H7 (cell line): ENCODE measurements at places on chromosomes 2 and 18. TPM values are rescaled to one million over a fixed set of nuclear protein-coding genes. Genes with fewer than 3 reads are reported as not detected.

DNA sequence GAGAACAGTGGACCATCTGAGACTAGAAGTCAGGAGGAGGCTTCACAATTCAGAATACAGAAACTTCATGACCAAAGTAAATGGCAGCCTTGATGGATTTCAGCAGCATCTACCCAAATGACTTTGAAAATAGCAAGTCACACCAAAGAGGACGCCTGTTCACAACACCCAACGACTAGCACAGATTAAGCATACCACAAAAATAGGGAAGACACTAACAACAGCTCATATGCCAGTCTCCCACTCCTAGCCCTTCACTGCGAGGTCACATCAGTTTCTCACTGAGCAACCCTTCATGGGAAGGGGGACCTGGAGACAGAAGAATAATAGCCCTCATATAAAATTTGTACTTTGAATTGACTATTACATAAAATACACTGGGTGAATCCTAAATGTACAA, 228.4 kb upstream of the SLC39A10 start:
- DNase-seq, result no peak

Gene MEIS1
- total RNA-seq, result 0.15 and 0.28 TPM in 2 replicates

Gene NEU4
- 0.41 TPM in 1 of 2 replicates, not detected in the other for total RNA-seq

GRCh38 chr2:66346231-66346664, 88.7 kb upstream of the MEIS1 start:
- no peak for DNase-seq

DNA sequence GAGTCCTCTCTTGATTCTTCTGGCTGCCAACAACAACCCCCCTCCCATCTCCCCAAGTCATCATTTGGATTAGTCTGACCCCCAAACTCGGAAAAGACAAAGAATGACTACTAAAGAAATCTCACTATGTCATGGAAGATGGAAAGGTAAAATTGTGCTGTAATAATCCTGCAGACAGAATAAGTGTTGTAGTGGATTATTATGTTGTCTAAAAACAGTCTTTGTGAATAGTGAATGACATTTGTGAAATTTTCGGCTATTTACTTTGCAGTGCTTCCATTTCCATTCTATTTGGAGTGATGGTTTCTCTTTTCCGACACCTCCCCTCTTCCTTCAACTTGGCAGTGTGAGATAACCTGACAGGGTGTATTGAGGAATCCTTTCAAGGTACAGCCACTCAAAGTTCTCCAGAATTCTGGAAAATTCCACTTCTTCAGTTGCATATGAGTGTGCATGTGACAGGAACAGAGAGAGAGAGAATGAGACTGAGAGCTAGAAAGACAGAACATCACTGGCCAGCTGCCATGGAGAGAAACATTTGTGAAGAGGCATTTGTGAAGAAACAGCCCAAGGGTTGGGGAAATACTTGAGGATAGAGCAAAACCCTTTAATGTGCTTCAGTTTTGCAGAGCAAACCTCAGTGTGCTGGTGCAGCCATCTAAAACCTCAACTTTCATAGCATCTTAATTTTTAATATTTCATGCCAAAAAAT, 141.9 kb upstream of the DLX2 start:
- DNase-seq, result no peak

Gene ADCYAP1
- not detected in 2 replicates for total RNA-seq

GRCh38 chr2:147806846-147807245, 38.0 kb upstream of the ACVR2A start:
- no peak for DNase-seq

GRCh38 chr2:237490795-237491194, 3.7 kb downstream of the MLPH start:
- DNase-seq, result no peak

Gene TMEM182
- 1.8 and 3.0 TPM in 2 replicates for total RNA-seq

- peak; percentile 47 for DNase-seq
Measured at GRCh38 chr2:241011296-241011600, 12.8 kb downstream of the SNED1 start.

DNA sequence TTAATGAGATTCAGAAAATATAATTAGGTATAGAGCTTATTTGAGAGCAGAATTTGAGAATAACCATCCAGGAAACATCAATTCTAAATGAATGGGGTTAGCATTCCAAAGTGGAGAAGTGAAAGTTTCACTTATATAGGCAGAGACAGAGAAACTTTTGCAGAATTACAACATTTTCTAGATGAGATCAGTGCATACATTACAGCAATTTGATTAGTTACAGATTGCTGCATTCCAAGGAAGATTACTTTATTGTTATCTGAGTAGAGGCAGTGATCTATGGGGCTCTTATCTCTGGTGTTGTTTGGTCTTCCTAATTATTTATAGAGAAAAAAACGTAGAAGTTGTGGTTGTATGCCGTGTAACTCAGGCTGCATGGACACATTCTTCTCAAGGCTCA, 373.8 kb upstream of the SYT4 start:
- no peak for DNase-seq

DNA sequence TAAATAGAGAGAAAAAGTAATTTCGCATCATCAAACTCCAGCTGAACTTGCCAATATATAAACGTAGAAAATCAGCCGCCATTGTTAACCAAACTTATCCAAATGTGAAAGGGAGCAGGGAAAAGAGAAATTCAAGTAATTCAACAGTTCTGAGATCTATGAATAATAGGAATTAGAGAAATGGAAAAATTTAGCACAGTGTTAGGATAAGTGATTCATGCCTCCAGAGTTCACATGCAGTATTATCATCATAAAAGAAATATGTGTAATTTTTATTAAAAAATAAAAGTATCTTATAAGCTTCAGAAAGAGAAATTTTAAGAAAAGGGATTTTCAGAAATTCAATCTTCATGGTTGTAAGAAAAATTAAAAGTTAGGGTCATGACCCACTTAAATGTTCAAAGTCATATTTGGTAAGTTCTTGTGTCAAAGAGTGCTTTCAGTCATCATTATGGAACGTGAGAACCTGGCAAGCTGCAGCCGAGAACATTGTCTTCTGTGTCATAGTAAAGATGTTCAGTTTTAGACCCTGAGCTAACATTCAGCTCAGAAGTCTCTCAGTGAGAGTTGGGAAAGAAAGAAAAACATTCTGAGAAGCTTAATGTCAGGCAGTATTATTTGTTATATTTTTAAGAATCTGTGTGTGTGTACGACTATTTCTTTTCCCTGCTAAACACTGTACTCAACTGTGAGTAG, 414.3 kb upstream of the RGPD4 start:
- no peak for DNase-seq

GRCh38 chr2:172394002-172394401, 33.4 kb upstream of the ITGA6 start:
- DNase-seq, result no peak

GRCh38 chr2:84850471-84850870, 30.4 kb downstream of the TRABD2A start:
- DNase-seq, result no peak

- DNase-seq, result no peak
Measured at GRCh38 chr2:178280244-178280852, 86.0 kb downstream of the OSBPL6 start.

Gene MYO5B
- total RNA-seq, result 2.7 and 3.7 TPM in 2 replicates
